IPS-NIHi11 (cell line): ENCODE measurements at places on chromosomes 13 and 19.

DNA sequence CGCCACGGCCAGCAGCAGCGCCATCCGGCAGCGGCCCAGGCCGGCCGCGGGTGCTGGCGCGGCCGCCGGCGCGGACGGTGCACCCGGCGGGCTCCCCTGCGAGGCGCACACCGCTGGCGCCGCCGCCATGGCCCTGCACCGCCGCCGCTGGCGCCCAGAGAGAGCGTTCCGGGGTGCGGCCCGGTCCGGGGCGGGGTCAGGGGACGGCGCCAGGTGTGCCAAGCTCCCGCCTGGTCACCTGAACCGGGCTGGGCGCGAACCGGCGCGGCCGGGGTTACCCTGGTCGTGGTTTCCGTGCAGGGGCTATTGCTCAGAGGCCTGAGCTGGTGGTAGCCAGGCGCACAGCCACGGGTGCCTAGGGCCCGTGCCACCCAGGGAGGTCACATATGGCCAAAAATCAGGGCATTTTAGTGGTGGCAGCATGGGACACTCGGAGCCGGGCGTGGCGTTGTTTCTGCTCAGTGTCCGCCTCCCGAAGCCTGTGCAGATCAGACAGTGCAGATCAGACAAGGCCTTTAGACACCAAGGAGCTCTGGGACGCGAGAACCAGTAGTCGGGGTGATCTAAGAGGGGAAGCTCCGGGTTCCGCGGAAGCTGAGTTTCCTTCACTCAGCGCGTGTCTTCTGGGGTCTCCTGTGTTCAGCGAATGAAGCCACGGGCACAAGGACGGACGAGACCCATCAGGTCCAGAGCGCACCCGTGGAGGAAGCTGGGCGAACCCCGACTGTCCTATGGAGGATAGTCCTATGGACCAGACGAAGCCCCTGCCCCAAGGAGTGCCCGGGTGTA lies at the start of gene TMEM238:
TMEM238 (minus strand) TSS at position 162 of the 789 bp plus-strand sequence; CDS start at position 129, 33 bp downstream.
- no peak for DNase-seq

DNA sequence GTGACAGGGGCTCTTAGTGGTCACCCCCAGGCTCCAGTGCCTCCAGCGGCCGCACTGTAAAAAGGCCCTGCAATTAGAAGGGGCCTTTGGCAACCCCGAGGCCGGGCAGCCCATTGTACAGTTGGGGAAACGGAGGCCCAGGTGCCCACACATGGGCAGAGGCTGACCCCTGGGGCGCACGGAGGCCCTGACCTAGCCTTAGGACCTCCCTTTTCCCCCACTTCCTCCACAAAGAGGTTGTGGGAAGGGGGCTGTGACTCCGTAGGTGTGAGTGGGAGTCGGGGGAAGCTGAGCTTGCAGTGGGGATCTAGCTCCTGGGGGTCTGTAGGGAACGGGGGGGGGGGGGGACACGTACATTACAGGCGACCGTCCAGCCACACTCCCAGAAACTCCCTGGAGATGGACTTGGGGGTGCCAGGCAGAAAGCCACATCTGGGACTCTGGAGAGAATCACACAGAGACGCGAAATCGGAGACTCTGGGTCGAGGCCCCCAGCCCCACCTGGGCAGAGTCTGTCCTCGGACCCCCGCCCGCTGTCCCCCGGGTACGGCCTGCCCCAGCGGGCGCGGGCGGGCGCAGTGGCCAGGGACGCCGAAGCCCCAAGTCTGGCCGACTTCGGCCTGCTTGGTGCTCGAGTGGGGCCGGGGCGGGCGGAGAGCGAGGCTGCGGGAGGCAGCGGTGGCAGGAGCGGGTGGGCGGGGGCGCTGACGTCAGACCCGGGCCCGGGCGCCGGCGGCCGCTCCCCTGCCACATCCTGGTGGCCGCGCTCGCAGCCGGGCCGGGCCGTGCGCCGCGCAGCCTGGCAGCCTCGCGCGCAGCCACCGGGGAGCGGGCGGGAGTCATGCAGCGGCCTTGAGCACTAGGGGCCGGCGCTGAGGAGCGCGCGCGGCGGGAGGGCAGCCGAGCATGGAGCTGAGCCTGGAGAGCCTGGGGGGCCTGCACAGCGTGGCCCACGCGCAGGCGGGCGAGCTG lies at the start of gene ONECUT3:
ONECUT3 (plus strand) TSS at position 750 of the 972 bp plus-strand sequence; CDS start at position 907, 157 bp downstream.
- peak; percentile 79 for DNase-seq

DNA sequence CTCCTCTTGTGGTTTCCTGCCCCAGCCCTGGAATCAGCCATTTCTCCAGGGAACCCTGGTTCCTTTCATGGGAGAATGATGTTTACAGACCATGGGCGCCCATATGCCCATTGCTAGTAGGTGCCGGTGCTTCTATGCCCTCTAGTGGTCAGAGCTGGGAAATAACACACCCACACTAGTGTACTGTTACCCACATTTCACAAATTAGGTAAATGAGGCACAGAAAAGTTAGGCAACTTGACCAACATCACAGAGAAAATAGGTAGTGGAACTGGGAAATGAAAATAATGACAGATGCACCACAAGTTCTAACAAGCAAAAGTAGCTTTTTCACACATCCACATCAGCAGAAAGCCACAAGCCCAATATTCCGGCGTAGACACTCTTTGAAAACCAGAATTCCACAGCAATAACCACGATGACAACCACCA lies 1.3 kb upstream of the CEACAM3 start:
- DNase-seq = peak; percentile 59

DNA sequence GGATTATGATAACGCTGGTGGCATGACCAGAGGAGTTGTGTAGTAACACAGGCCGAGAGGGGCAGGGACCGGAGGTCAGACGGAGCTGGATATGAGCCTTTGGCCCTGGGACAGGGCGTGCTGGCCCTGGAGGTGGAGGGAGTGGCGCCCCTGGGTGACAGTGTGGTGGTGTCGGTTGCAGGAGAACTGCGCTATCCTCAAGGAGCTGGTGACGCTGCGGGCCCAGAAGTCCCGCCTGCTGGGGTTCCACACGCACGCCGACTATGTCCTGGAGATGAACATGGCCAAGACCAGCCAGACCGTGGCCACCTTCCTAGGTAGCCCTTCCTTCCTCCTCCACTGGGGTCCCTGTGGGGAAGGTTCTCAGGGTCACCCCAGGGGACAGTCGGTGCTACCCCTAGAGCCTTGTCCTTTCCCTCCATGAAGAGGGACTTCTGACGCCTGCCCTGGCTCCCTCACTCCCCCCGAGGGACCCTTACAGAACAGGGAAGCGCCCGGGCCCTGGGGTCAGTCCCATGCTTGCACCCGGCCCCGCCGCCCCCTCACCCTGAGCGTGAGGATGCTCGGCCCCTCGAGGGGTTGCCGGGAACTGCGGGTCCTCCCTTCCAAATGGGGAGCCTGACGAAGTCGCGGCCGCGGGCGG lies 12.8 kb upstream of the ZNF554 start:
- peak; percentile 17 for DNase-seq

DNA sequence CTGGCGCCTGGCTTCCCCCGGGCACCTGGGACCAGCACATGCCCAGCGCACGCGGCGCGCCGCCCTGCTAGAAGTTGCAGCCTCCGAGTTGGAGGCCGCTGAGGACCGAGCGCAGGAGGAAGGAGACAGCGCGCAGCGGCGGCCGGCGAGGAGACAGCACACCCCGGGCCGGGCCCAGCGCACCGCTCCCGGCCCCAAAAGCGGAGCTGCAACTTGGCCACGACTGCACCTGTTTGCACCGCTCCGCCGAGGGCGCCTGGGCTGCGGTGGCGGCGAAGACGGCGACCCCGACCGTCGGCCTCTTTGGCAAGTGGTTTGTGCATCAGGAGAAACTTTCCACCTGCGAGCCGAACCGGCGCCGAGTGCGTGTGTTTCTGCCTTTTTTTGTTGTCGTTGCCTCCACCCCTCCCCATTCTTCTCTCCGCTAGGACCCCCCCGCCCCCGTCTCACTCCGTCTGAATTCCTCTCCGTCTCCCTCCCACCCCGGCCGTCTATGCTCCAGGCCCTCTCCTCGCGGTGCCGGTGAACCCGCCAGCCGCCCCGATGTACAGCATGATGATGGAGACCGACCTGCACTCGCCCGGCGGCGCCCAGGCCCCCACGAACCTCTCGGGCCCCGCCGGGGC lies at the start of gene SOX1:
SOX1 (plus strand) TSS at position 34 of the 626 bp plus-strand sequence; CDS start at position 544, 510 bp downstream.
- DNase-seq = no peak

DNA sequence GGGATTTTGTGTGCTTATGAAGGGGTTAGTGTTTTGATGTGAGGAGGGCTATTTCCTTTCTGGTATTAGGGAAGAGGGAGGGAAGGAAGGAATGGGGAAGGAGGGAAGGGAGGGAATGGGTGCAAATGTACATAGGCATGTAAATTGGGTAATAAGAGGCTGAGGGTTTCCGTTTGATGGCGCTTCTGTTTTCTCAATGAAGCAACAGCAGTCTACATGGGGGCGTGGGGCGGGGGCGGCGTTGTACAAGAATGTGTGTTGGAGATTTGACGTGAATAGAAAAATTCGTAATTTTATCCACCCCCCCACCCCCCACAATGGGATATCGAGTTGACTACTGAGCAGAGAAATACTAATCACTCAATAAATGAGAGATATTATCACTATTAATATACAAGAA lies 52.5 kb downstream of the PDS5B start:
- no peak for DNase-seq
